ENCODE measurements at places on chromosomes 4 and X.

DNA sequence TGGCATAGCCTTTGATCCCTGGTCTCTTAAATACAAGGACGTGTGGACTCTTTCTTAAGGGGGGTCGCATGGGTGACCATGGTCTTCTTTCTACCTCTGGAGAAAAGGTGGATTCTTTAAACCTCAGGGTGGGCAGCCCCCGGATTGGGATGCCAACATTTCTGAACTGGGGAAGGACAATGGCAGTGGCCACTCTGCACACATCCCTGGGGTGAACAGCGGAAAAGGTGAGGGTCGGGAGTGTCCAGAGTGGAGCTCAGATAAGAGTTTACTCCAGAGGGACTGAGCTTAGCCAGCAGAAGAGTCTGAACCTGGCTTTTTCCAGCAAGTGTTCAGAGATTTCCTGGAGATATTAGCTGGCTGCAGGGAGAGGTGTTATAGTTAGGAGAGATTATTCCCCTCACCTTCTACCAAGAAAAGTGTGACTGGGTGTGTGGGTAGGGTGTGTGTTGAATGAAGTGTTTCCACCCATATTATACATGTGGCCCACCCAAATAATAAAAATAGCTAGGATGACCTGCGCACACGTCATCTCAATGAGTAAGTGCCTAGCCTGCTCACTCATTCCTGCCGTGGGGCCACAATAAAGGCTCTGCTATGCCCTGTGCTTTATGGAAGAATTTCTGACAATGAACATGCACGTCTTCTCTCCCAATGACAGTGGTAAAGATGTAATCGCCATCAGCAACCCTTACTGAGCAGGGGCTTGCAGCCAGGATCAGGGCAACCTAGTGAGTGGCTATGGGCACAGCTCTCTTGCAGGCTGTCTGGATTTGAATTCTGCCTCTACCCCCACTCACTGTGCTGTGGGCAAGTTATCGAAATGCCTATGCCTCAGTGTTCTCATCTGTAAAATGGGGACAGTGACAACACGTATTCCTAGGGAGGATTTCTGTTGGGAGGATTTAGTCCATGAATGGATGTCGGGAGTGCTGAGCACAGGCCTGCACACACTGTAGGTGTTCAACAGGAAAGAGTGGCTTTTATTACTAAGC, 76.6 kb downstream of the SLC2A9 start:
- no peak for DNase-seq

- DNase-seq, result no peak
Measured at GRCh38 chr4:153294631-153295030, 49.9 kb upstream of the MND1 start.

GRCh38 chrX:134999469-134999868, 8.7 kb downstream of the SMIM10 start:
- no peak for DNase-seq

DNA sequence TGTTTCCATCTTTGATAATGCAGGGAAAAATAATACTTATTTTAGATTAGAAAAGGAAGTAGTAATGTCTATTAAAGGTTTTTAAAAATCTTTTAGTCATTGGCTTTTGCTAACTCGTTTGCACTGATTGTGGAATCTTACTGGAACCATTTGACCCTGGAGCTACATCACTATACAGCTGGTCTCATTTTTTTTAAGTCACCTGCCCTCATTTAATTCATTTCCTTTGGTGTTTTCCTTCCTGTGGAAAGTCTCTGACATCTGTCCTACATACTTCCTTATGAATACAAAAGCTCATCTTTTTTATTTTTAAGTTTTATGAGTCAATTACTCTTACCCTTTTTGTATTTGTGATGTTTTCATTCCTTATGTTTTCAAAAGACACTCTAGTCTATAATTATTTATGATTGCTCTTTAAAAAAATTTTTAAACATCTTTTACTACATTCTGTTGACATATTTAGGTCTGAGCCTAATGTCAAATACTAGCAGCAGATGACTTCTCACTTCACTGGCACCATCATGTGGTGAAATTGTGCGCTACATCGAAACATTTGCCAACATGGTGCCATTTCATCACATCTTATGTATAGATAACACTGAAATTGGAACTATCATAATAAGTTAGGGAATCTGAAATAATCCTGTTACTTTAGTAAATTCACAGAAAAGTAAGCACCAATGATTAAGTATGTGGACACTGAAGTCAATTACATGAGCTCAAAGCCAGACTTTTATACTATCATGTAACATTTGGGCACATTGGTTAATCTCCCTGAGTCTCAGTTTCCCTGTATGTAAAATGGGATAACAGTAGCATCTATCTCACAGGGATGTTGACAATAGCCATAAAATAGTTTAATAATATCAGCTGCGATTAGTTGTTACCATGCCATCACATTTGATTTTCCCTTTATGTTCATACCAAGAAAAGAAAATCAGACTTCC, 9.4 kb upstream of the MMAA start:
- DNase-seq, result peak; percentile 71

GRCh38 chr4:115292320-115293092, 179.1 kb upstream of the NDST4 start:
- no peak for DNase-seq

GRCh38 chr4:34619531-34620162, 1624.7 kb downstream of the ARAP2 start:
- no peak for DNase-seq

DNA sequence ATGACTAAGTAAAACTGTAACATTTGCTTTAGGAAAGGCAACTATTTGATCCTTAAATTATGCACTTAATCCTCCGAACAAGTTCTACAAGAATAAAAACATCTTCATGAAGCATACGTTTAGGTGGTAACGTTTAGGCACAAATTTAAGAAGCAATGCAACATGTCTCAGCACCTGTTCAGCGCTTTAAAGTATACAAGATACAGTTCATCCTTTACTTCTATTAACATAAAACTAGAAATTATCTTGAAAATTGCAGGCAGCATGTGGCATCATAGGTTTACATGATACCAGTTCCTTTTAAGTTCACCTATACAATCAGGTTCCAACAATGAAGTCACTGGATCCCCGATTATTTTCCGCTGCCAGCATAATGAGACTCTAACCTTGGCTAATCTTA, 1.5 kb downstream of the PLA2G12A start:
- DNase-seq, result no peak

DNA sequence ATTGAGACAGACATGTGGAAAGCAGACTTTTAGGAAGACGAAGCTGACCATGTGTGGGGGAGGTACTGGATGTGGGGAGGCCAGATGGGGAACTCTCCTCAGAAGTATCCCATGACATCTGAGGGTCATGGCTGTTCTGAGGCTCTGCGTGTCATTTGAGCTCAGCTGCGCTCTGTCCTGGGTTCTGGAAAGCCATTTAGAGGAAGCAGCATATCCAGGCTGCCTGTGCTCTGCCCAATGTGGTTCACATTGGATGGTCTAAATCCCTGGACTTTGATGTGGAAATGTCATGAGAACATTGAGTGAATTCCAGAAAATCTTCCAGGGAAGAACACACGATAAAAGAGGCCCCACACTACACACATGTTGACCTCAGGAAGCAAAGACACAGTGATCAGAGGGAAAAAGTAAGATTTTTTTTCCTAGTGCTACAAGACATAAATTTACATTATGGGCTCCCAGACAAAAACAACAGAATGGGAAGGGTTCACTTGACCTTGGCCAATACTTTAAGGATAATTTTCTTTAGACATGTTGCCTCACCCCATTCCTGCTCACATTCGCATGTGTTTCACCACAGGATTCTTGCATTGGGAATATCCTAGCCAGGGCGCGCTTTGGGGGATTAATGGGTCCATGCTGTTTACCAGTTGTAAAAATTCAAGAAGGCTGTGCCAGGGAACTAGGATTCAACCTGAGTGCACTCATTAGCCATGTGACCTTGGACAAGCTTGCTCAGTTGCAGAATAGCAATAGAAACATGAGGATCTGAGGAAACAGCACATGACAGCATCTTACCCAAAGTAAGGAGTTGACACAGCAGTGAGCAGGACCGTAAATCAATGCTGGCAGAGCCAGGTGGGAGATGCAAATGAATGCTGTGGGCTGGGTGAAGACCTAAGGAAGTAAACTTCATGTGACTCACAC, 73.2 kb upstream of the C1QTNF7 start:
- no peak for DNase-seq

DNA sequence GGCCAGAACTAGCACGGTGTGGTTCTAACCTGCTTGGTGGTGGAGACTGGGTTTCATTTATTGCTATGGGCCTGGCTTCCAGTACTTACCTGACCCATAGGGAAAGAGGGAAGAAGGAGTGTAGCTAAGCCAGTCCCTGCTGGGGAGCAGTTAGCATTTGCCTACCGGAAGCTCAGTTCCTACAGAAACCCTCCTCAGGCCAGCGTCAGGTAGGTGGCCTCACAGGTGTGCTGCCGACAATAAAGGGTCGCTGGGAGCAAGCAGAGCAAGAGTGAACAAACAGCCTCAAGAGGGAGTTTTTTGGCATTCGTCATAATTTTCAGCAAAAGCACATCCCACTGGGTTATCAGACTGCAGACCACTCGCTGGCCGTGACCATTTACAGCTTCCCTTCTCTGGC, 740.6 kb upstream of the TENM3 start:
- no peak for DNase-seq

- DNase-seq, result no peak
Measured at GRCh38 chrX:107272431-107272921, 66.1 kb downstream of the DNAAF6 start.

DNA sequence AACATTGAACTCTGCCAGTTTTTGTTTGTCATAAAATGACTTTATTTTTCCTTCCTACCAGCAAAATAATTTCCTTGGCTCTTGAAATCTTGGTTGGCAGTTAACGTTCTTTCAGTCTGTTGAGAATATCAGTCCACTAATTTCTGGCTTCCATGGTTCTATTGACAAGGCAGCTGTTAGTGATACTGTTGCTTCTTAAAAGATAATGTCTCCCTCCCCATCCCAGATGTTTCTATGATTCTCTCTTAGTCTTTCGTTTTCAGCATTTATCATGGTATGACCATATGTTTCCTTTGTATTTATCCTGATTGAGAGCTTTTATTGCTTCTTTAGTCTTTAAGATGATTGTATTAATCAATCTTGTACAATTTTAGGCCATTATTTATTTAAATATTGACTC, 81.1 kb upstream of the STK26 start:
- no peak for DNase-seq

GRCh38 chr4:36692586-36692985, 411.2 kb downstream of the DTHD1 start:
- DNase-seq, result no peak

- DNase-seq, result no peak
Measured at GRCh38 chr4:1342003-1342402, 5.0 kb upstream of the UVSSA start.

DNA sequence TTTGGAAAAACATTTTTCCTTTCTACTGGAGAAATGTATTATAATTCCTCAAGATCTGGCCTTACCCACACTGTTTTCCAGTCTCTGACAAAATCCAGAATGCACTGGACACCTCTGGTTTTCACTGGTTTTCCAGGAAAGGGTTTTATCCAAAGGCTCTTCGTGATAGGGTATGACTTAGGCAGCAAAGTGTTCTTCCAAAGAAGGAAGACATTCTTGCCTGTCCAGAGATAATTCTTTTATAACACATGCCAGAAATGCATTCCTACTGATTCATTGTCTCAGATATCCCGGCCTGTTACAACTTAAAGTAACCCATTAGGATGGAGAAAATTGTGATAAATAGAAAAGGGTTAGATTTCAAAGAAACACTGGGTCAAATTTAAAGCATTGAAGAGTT, 2343.1 kb downstream of the PCDH7 start:
- DNase-seq, result no peak

- no peak for DNase-seq
Measured at GRCh38 chr4:46146993-46147392, 23.1 kb upstream of the GABRG1 start.

GRCh38 chrX:87140800-87141483, 376.7 kb upstream of the KLHL4 start:
- no peak for DNase-seq

GRCh38 chr4:135274416-135274815, 1072.8 kb upstream of the PABPC4L start:
- no peak for DNase-seq

- no peak for DNase-seq
Measured at GRCh38 chr4:121519236-121519838, 138.5 kb upstream of the QRFPR start.

GRCh38 chr4:40325406-40326019, 9.6 kb upstream of the CHRNA9 start:
- DNase-seq, result peak; percentile 65

GRCh38 chr4:174156239-174156826, 127.1 kb downstream of the FBXO8 start:
- DNase-seq, result no peak

- no peak for DNase-seq
Measured at GRCh38 chr4:170226288-170226687, 136.5 kb upstream of the AADAT start.

GRCh38 chr4:15373363-15373762, 54.5 kb upstream of the C1QTNF7 start:
- no peak for DNase-seq

GRCh38 chrX:39974270-39974669, 123.5 kb downstream of the BCOR start:
- DNase-seq, result no peak

GRCh38 chr4:177250056-177250696, 59.5 kb upstream of the NEIL3 start:
- peak; percentile 45 for DNase-seq

DNA sequence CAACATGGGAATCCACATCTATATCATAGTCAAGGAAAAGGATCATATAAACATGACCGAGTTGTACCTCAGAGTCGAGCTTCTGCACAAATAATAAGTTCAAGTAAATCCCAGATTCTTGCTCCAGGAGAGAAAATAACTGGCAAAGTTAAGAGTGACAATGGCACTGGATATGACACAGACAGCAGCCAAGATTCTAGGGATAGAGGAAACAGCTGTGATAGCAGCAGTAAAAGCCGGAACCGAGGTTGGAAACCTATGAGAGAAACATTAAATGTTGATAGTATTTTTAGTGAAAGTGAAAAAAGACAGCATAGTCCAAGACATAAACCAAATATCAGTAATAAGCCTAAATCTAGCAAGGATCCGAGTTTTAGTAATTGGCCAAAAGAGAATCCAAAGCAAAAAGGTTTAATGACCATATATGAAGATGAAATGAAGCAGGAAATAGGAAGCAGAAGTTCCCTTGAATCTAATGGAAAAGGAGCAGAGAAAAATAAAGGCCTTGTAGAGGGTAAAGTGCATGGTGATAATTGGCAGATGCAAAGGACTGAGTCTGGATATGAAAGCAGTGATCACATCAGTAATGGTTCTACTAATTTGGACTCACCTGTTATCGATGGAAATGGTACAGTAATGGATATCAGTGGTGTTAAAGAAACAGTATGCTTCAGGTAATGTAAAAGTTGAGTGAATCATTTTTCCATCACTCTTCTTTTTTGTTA, 50.4 kb downstream of the FABP2 start:
- DNase-seq, result no peak

All from activated CD8-positive, alpha-beta memory T cell treated with anti-CD3 and anti-CD28 coated beads, Interleukin-2, amount 50 U/mL, for 4 hours (primary cell).